Activated naive CD4-positive, alpha-beta T cell treated with Interleukin-2 at 50 U/mL for 16 hours (primary cell): ENCODE measurements at places on chromosomes 1 and 21.

- DNase-seq = no peak
Observed at GRCh38 chr1:92862605-92863004, 30.8 kb downstream of the RPL5 start.

DNA sequence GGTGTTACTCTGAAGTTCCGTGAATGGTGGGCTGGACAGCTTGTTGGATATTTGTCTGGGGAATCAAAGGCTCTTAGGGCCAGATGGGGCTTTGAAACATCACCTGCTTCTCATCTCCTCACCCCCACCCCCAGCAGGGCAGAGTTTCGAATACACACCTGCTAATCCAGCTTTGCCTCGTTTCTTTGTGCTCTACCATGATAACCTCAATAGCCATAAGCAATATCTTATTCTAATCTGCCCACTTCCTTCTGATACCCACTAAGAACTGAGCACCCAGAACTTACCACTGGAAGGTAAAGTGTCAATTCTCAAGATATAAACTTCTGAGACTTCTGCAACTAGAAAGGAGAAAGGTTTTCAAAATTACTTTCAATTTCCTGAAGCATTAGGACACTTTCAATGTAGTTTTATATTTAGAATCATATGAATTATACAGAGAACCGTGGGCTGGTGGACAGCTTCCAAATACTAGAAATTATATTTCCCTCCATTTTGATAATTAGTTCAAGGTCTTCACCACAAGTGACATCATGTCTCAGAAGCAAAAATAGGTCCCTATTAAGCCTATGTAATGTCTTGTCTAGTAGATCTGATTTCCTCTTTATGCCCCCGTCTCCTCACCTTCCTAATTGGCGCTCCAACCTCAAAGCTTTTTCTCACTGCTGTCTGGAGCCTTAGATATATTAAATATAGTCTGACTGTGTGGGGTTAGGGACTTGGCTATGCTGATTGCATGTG is 64.4 kb upstream of the NEK2 start:
- no peak for DNase-seq

GRCh38 chr1:198970916-198971315 is 332.1 kb downstream of the PTPRC start:
- DNase-seq = no peak

GRCh38 chr1:7207875-7208646 is 422.8 kb downstream of the CAMTA1 start:
- no peak for DNase-seq

- no peak for DNase-seq
Observed at GRCh38 chr1:53108646-53109580, 33.5 kb downstream of the SLC1A7 start.

DNA sequence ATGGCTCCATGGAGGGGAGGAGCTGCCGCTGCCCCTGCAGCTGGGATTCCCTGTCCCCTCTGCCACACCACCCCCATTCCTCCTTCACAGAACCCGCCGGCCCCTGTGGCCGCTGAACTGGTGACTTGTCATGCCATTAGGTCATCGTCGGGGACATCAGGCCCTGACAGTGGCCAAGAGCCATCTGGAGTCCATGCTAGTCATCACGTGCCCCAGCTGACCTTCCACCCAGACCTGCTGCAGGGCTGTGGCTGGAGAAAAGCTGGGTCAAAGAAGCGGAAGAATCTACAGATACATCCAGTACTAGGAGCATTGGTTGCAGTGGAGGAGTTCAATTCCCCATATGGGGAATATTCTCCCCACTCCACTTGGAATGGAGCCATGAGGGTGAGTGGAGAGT is 78.1 kb downstream of the KCNJ15 start:
- no peak for DNase-seq

DNA sequence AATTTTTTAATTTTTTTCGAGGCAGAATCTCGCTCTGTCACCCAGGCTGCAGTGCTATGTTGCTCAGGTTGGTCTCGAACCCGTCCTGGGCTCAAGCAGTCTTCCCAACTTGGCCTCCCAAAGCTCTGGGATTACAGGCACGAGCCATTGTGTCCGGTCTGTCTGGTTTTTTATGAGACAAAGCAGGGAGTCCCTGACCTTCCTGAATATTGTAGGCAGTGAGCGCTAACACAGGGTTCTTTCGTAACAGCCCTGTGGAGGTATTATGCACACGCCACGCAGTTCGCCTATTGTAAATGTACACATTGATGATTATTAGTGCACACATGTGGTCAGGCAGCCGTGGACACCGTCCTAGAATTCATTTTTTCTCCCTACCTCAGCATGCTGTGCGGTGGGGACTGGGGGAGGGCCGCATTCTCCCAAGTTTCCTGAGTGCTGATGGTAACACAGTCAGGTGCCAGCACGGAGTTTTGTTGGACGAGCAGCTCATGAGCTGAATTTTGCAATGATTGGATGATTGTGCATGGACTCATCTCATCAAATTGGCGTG is 19.6 kb downstream of the SPSB1 start:
- DNase-seq = no peak

GRCh38 chr1:16450863-16451481 is 10.4 kb downstream of the NECAP2 start:
- DNase-seq = no peak

- DNase-seq = no peak
Observed at GRCh38 chr1:3342960-3343359, 111.5 kb upstream of the ARHGEF16 start.

GRCh38 chr1:28642056-28642846 is 616 bp downstream of the TAF12 start:
- no peak for DNase-seq

GRCh38 chr1:169020684-169021083 is 85.8 kb upstream of the ATP1B1 start:
- no peak for DNase-seq

DNA sequence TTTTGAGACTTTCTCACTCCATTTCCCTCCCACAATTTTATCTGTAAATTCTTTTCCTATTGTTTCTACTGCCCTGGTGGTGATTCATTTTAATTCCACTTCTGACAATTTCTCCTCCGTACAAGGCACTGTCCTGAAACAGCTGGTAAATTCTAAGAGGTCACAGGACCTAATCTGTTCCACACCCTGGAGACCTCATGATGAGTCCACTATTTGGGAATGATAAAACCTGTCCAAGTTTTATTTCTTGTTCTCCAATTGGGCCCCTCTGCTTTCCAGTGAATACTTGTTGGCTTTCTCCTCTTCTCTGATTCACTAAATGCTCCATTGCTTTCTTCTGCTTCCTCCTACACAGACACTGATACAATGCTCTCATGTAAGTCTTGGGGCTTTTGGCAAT is 343.1 kb upstream of the DUSP10 start:
- no peak for DNase-seq

DNA sequence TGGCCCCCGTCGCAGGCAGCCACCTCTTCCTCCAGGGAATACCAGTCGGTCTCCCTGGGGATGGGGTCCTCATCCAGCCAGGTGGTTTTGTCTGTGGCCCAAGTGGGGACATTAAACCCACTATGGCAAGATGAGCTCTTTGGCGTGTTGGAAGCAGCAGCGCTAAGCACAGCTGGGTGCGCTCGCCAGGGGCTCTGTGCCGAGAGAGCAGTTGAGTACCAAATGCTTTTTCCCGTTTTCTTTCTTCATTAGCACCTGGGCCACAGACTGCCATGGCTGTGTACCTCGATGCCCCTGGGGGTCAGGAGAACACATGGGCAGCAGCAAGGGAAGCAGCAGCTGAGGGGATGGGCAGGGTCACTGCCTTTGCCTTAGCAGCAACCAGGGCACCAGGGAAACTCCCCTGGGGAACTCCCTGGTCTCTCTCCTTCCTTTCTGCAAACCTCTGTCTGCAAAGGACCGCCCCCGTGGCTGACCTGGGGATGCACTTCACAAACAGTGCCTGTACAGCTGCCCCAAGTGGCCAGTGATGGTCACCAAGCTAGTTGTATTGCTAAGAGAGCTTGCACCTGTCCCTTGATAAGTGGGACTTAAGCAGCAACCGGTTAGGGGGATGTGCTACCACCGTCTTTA is 31.1 kb downstream of the EDARADD start:
- peak; percentile 24 for DNase-seq

DNA sequence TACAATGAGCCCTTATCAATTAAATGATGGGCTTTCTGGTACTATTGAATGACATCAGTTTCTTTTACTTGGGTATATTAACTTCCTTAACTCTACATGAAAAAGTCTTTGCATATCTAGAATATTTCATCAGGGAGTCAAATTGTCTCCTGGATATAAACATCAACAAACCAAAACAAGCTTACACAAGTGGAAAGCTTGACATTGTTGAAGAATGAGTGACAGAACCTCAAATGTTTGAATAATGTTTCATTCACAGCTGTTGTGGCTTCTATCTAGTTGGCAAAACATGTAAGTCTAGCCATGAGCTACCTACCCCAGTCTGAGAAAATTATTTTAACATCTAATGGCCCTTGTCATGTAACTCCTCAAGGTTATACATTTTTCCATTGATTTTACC is 604.8 kb upstream of the ADAMTS5 start:
- DNase-seq = no peak

- DNase-seq = no peak
Observed at GRCh38 chr1:211648336-211648735, 27.1 kb downstream of the NEK2 start.

GRCh38 chr1:28097100-28097472 is 8.7 kb upstream of the EYA3 start:
- DNase-seq = no peak

DNA sequence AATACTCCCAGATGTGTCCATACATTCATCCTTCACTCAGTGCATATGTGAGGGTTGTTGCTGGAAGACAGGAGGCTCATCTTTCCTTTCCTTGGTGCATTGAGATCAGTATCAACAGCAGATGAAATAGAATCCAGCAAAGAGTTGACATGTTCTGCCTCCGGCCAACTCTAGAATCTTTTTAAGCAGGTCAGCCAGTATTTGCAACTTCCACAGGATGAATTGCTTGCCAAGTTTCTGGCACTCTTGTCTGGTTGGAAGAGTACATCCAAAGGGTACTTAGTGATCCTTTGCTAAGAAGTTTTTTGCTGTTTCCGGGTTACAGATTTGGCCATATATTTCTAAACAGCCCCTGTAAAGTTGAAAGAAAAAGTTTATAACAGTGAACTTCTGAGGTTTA is 21.1 kb downstream of the SYNC start:
- DNase-seq = no peak

DNA sequence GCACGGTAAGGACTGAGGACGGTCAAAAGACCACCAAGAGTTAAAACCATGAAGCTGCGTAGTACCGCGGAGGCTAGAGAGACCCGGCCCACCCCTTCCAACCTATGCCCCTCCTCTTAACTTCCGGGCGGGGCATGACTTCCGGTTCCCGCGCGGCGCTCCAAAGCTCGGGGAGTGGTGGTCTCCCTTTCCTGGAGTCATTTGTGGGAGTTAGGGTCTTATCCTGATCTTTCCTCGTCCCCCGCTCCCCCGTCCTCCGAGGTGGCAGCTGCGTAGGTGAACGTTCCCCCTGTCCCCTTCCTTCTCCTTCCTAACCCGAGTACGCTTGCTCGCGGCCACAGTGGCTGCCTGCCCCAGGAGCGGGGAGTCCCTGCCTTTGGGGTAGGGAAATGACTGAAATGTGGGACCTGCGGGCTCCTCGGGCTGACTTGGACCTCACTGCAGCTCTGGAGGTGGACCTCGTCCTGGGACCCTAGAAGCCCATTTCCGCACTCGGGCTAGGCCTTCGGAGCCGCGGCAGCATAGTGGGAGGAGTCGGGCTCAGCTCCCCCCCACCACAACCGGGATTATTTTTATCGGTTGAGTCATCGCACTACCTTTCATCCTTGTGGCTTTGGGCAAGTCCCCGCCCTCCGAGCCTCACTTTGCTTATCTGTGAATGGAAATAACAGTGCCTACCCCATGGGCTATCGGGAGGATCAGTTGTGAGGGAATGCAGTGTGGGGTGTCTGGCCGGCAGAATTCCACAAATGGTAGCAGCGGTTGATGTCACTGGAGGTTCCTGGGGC is 24.1 kb downstream of the CELA3A start:
- peak; percentile 91 for DNase-seq

DNA sequence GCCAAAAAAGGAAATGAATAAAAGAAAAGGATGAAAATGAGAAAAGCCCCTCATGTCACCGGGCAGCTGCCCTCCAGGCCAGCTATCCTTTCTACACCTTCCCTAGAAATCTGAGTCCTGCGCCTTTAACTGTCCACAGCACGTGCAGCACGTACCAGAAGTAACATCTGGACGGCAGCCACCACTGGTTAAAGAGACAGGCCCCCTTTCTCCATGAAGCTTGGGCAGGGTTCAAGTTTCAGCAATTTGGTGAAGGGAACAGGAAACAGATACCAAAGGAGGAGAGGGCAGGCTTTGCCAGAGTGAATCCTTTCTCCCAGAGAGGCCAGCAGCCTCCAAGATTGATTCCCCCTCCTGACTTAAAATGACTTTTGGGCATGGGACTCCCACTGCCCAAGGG is 3.6 kb upstream of the KIAA2013 start:
- no peak for DNase-seq

DNA sequence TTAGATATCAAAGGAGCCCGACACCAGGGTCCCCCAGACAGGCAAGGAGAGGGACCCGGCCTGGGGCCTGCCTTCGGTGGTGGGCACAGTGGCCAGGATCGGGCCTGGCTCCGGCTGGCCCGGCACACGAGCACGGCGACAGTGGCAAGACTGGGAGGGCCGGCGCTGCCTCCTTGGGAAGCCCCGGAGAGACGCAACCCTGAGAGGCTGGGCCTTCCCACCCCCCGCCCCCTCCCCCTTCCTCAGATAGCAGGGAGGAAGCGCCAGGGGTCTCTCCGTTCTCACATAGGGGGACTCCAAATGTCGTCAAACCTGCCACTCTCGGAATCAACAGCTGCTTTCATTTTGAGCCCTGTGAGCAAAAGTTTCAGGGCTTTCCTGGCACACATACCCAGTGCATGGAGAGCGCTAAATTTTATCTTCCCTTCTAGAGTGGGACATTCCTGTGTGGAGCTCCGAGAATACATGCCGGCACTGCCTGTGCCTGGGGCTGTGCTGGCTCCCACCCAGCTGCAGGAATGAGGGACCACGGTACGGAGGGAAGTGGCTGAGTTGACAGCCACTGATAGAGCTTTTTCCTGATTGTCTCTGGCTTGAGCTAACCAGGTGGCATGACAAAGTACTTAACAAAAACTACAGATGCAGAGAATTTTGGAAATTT is 62.4 kb downstream of the CD247 start:
- peak; percentile 54 for DNase-seq

DNA sequence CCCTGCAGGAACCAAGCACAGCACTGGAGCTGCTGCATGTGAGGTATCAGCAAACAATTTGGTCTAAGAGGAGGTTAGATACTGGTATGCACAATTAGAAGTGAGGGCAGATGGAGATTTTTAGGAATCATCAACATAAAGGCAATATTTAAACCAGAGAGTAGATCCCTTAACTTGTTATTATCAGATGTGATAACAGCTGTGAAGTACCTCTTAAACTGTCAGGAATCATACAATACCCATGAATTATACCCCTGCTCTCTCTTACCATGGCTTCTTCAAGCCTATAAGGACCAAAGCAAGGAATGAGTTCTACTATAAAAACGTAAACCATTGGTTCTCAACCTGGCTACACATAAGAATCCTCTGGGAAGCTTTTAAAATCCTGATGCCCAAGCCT is 3.9 kb downstream of the BCAR3 start:
- DNase-seq = no peak
